CD4-positive, alpha-beta T cell treated with Interleukin-6 for 4 hours (primary cell): ENCODE measurements at places on chromosomes 2 and 18.

GRCh38 chr2:239374896-239375277, 25.9 kb downstream of the HDAC4 start:
- DNase-seq = no peak

DNA sequence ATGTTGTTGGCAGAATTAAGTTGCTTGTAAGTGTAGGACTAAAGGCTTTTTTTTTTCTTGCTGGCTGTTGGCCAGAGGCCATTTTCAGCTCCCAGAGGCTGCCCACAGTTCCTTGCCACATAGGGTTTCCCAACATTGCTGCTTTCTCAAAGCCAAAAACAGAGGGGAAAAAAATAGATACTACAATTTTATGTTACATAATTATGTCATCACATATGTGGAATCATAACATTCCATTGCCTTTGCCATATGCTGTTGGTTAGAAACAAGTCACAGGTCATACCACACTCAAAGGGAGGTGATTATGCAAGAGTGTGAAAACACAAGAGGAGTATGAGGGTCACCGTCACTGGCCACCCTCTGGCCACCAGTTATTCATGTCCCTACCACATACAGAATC, 154.5 kb downstream of the RTN4 start:
- no peak for DNase-seq

DNA sequence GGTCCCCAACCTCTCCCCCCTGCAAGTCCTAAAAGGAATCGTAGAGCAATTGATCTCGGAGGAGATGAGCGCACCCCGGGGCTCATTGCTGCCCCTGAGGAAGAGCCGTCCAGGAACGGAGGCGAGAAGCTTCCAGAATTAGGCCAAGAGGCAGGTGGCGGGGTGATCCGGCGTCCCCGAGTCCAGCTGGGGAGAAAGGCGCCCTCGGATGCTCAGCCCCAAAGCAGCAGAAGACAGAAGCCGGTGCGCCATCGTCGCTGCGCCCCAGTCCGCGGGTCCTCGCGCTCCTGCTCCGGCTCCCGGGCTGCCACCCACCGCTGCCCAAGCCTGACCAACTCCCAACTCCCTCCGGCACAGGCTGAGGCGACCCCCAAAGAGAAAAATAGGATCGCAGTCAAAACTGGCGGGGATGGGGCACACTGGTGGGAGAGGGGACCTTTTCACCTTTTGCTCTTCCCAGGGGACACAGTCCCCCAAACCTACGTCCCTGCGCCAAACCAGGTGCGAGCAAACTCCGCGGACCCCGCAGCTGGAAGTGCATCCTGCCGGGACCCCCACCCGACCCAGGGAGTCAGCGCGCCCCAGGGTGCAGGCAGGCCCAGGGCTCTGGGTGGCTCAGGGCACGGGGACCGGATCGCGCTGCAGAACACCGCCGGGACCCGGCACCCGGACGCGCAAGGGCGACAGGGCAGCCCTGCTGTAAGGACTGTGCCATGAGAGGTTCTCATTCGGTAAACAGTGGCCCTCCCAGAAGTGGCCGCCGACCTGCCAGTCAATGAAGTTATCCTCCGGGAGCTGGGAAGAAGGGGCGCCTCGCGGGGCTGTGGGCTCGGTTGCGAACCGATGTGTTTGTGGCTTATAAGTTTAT, 8.4 kb upstream of the MEIS1 start:
- DNase-seq = no peak

GRCh38 chr2:144224472-144224871, 295.4 kb downstream of the ZEB2 start:
- no peak for DNase-seq

- DNase-seq = no peak
These were observed 120.0 kb upstream of the STK17B start for GRCh38 chr2:196291426-196291825.

DNA sequence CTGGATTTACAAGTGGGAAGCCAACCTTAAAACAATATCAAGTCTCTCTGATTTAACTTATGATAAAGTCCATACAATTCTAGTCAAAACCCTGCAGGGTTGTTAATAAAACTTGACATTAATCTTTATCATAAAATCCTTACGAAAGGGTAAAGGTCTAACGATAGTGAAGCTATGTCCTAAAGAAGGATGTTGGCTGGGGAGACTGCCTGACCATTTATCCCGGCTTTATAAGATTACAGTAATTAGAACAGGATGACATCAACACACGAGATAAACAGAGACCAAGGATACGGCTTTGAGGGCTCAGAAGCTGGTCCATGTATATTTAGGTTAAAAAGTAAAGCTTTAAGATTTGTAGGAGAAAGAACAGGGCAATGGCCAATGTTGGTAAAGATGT, 189.0 kb upstream of the COPS8 start:
- no peak for DNase-seq

DNA sequence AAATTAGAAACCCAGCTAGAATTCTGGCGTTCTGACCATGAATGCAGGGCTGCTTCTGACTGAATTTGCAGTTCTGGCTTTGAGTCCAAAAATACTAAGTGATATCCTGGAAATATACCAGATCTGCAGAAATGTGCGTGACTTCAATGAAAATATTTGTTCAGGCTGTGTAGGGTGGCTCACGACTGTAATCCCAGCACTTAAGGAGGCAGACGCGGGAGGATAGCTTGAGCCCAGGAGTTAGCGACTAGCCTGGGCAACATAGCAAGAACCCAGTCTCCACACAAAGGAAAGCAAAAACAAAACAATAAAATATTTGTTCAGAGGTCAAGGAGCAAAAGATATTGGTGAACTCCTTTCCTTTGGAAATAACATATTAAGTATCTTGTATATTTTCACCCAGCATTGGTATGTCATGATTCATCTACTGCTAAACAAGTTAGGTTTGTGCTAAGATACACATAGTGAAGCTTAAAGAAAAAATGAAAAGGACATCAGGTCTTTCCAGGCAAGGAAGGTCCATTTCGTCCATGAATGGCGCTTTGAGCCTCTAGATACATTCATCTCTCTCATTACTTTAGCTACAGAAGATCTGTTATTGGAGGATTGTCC, 239.2 kb downstream of the CMPK2 start:
- DNase-seq = no peak

DNA sequence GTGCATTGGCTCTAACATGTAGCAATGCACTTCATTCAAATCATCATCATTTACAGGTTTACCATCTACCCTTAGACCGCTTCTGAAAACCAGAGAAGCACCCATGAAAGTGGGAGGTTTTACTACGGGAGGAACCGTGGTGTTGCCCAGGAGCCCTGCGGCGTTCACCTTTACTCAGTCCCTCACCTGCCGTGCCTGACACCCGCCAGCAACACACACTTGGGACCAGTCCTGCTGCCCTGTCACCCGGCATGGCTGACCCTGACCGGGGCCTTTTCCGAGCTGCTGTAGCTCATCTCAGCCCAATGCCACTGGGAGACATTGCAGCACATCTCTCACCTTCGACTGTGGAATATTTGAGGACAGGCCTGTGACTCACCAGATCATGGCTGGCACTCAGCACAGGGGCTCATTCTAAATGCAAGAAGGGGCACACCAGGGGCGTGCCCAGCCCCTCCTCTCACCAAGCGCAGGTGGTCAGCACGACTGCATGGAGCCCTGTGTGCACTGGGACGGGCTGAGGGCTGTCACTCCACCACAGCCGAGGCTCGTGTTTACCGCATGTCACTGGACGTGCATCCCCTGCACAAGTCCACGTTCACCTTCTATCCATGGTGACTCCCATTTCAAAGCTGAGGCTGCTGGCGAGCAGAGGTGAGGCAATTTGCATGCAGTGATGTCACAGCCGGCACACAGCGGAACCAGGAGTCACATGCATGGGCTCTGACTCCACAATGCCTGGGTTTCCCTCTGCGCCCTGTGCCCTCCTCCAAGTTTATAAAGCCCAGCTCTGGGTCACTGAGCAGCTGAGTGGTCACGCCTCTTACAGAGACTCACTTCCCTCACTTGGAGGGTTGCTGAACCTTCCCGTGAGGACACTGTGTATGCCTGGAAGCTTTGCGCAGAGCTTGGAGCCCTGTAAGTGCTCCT, 76.7 kb upstream of the SNTG2 start:
- no peak for DNase-seq
